A172 (cell line): ENCODE measurements at places on chromosomes 4 and X. TPM values are rescaled to one million over a fixed set of nuclear protein-coding genes. Genes with fewer than 3 reads are reported as not detected.

The RBMXL3 gene
- total RNA-seq = not detected in 2 replicates

The MMRN1 gene
- not detected in 2 replicates for total RNA-seq

The ADH1B gene
- total RNA-seq = not detected in 2 replicates

The PDK3 gene
- 13.6 and 16.9 TPM in 2 replicates for total RNA-seq

The CD38 gene
- not detected in 2 replicates for total RNA-seq

The SLC10A6 gene
- not detected in 2 replicates for total RNA-seq

The ERAS gene
- total RNA-seq = not detected in 2 replicates

The FHIP1A gene
- 3.0 and 38.0 TPM in 2 replicates for total RNA-seq

The UCHL1 gene
- 2,111 and 2,441 TPM in 2 replicates for total RNA-seq

The DCX gene
- not detected in 2 replicates for total RNA-seq

The FMR1NB gene
- not detected in 2 replicates for total RNA-seq

The SPANXC gene
- not detected in 2 replicates for total RNA-seq

The CWH43 gene
- total RNA-seq = not detected in 2 replicates

The SH3D19 gene
- 18.4 and 22.9 TPM in 2 replicates for total RNA-seq

The DCAF12L1 gene
- not detected in 2 replicates for total RNA-seq
